ENCODE measurements at places on chromosomes 13 and 19. TPM values are rescaled to one million over a fixed set of nuclear protein-coding genes. Genes with fewer than 3 reads are reported as not detected.

Gene CYP4F2
- total RNA-seq, result not detected

Gene GJB6
- total RNA-seq, result not detected

Gene LHB
- total RNA-seq, result not detected

Gene NAXD
- 12.1 TPM for total RNA-seq

Gene ZNF865
- total RNA-seq, result 1.1 TPM

Gene PIP5K1C
- 21.7 TPM for total RNA-seq

Gene GRIK5
- total RNA-seq, result not detected

Gene MAST1
- total RNA-seq, result not detected

Gene ATP4B
- not detected for total RNA-seq

Gene COX6B1
- 156 TPM for total RNA-seq

Gene LEUTX
- not detected for total RNA-seq

Gene PRR20C
- total RNA-seq, result not detected

Gene SRRM5
- total RNA-seq, result 0.37 TPM

Gene CRX
- total RNA-seq, result not detected

Gene THSD8
- not detected for total RNA-seq

Gene KLK15
- total RNA-seq, result not detected

Gene GPR12
- total RNA-seq, result not detected

Gene OR10H4
- total RNA-seq, result not detected

Gene OR7D2
- total RNA-seq, result not detected

Measured in subcutaneous preadipocyte (primary cell).